ENCODE measurements at places on chromosomes 4 and X.

GRCh38 chrX:40009462-40009851 is 88.3 kb downstream of the BCOR start:
- no peak for DNase-seq

DNA sequence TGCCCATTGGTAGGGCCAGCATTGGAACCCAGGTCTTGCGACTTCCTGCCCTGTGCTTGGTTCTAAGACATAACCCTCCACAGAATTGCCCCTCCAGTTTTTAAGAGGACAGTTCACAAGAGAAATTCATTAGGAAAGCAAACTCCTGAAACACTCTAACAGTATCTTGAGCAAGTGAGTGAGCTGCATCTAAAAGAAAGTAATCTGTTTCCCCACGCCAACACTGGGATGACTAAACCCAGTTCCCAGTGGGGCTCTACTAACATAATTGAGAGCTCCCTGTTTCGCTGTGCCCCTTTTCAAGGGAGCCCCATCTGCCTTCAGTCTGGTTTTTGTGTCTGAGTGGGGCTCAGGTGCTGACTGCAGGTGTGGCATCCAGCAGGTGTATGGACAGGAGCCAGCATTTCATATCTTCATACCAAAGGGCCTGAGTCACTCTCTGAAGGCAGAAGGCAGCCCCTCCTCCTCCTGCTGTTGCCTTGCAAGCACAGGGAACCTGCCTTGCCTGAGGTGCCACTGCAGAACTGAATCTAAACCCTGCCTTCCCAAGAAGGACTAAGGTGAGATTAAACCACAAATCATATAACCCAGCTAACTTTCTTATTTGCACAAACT is 8.0 kb downstream of the AMOT start:
- DNase-seq: peak; percentile 55

DNA sequence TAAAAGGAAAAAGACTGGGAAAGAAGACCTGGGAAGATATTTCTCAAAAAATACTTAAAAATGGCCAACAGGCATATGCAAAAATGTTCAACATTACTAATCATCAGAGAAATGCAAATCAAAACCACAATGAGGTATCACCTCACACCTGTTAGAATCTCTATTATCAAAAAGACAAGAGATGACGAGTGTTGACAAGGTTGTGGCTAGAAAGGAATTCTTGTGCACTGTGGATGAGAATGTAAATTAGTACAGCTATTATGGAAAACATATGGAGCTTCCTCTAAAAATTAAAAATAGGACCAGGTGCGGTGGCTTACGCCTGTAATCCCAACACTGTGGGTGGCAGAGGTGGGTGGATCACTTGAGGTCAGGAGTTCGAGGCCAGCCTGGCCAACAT is 50.0 kb downstream of the C4orf46 start:
- DNase-seq: no peak

DNA sequence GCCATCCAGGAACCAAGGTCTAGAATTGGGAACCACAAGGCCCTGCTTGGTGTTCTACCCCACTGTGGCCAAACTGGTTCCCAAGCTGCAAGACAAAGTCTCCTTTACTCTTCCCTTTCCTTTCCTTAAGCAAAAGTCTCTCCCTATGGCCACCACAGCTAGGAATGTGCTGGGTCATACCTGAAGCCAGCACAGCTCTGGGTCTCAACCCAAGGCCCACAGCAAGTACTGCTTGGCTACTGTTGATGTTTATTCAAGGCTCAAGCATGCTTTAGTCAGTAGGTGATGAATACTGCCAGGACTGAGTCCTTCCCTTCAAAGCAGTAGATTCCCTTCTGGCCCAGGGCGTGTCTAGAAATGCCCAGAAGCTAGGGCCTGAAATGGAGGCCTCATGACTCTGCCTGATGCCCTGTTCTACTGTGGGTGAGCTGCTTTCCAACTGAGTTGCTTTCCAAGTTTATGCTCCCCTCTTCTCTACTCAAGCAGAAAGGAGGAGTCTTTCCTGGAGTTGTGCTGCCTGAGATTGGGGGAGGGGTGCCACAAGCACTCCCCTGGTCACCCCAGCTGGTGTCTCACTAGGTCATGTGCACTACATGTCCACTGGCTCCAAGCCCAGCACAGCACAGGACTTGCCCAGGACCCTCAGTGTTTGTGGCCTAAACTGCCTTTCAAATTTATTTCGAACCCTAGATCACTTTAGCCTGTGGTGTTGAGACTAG is 44.9 kb downstream of the STAP1 start:
- DNase-seq: no peak

DNA sequence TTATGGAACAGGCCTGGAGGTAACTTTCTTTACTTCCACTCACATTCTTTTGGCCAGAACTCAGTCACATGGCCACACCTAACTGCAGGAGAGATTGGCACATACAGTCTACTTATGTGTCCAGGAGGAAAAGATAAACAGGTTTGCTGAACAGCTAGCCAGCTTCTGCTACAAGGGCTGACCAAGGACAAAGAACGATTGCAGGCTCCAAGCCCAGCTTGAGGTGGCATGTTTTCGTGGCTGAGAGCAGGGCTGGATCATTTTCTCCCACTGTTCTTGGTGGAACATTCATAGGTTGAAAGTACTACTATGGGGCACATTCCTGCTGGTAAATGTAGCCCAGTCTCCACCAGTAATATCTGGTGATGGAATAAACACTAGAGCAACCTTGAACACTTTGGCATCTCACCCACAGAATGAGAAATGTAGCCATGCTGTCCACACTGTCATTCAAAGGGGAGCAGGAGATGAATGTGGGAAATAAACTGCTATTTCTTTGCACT is 28.2 kb downstream of the NHS start:
- no peak for DNase-seq
